ENCODE measurements at places on chromosomes 5 and 9.

DNA sequence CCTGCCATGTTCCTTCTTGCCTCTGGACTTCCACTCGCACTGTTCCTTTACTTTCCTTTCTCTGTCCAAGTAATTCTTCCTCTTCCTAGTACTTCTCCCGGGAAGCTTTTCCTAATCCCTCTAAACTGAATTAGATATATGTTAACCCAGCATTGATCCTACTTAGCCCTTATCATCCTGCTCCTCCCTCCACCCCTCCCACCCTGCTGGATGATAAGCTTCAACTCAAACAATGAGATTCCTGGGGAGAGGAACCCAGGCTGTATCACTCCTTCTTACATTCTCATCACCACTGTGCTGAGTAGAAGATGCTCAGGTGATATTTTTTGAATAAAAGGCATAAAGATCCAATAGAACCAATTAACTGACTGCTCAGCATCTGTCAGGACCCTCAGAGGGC lies 45.7 kb downstream of the CDK5RAP2 start:
- no peak for DNase-seq

GRCh38 chr9:128636024-128636390 lies 20.6 kb downstream of the DYNC2I2 start:
- DNase-seq = no peak

DNA sequence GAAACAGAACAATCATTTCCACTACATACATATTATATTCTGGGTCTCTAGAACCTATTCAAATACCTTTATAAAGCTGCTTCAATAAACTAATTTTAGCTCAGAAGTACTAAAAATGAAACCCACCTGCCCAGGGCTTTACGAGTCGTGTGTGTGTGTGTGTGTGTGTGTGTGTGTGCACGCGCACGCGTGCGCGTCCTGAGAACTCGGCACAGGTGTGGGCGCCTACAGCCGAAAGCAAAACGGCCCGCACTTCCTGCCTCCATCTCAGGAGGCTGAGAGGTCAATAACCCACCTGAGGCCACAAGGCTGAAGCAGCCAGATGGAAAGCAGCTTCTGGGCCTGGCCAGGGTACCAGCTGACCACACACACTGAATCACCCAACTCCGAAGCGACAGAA lies 3.0 kb downstream of the CLPTM1L start:
- no peak for DNase-seq

DNA sequence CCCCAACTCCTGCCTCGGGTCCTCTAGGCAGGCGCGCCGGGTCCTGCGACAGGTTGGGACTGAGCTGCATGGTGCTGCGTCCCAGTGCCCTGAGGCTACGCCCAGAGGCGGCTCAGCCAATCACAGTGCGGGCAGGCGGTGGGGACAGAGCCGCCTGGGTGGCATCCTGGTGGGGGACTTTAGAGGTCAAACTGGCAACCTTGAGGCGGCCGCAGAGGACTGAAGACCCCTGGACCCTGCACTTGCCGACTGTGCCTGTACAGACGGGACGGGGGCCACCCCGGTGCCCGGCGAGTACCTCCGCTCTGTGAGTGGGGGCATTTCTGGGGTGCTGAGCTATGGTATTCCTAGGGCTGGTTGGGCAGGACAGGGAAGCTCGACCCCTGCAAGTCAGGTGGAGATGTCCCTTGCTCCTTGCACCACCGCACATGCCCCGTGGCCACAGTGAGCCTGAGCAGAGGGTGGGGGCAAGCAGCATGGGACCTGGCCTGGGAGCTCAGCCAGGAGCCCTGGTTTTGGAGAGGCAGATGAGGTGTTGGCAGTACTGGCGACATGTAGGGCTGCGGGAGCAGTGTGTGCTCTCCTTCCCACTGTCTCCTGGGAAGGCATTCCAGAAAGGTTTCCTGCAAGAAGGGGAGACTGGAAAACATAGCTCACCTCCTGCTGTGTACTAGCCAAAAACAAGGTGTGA lies 45.5 kb downstream of the CTSL start:
- DNase-seq = no peak

- no peak for DNase-seq
These were observed 139.6 kb downstream of the CMYA5 start for GRCh38 chr5:79829260-79829659.

DNA sequence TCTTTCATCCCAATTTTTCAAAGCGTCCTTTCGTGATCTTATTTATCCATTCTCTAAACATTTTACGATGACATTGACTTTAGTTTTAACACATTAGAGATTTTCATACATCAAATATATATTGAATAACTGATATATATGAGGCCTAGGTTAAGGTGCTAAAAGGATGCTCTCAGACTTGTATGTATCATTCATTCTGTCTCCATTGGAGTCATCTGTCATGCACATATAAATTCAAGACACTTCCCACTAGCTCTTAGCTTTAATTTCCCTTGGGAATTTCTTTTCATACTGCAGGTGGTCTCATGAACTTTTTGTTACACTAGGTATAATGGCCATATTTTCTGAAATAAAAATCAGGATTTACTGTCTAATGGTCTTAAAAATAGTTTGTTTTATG lies 635.8 kb upstream of the C9orf72 start:
- no peak for DNase-seq

- no peak for DNase-seq
These were observed 45.7 kb upstream of the IRX2 start for GRCh38 chr5:2797160-2797559.

- DNase-seq = no peak
These were observed 86.0 kb downstream of the ZFAND5 start for GRCh38 chr9:72278959-72279358.

All from activated T-cell treated with anti-CD3 and anti-CD28 coated beads for 4 hours (primary cell).